ENCODE measurements at places on chromosomes 2 and 18.

GRCh38 chr2:70570041-70570661 lies 16.5 kb upstream of the TGFA start:
- DNase-seq = no peak

GRCh38 chr2:166173263-166173662 lies 45.4 kb upstream of the SCN1A start:
- DNase-seq = no peak

GRCh38 chr2:41920812-41921211 lies 127.0 kb upstream of the PKDCC start:
- DNase-seq = no peak

DNA sequence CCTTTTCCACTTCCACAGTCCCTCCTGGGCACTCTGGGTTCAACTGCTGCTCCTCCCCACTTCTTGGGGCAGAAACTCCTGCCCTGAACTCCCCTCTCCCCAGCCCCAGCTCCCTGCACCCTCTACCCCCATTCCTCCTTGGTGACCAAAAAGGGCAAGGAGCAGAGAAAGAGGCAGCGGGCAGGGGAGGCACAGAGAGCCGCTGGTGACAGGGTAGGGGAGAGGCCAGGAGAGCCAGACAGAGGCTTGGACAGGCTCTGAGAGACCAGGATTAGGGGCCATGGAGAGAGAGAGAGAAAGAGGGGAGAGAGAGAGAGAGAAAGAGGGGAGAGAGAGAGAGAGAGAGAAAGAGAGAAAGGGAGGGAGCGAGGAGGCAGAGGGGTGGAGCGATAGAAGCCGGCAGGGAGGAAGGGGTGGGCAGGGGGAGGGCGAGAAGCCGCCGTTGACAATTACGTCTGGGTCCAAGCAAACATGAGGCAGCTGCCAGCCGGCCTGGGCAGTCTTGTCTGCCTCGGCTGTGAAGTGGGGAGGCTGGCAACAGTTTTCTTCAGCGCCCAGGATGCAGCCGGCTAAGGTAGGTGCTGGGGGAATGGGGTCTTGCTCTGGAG lies at the start of gene KCNIP3:
Gene KCNIP3, plus strand, starts transcription at position 468 of the 608 bp plus-strand sequence. Its CDS starts 92 bp downstream, at position 560.
- DNase-seq = peak; percentile 60

GRCh38 chr18:59005262-59005661 lies 134.4 kb upstream of the SEC11C start:
- DNase-seq = no peak

- DNase-seq = no peak
These were observed 363.7 kb upstream of the CHAC2 start for GRCh38 chr2:53403792-53404413.

- DNase-seq = no peak
These were observed 82.7 kb downstream of the LAMA1 start for GRCh38 chr18:7034924-7035323.

DNA sequence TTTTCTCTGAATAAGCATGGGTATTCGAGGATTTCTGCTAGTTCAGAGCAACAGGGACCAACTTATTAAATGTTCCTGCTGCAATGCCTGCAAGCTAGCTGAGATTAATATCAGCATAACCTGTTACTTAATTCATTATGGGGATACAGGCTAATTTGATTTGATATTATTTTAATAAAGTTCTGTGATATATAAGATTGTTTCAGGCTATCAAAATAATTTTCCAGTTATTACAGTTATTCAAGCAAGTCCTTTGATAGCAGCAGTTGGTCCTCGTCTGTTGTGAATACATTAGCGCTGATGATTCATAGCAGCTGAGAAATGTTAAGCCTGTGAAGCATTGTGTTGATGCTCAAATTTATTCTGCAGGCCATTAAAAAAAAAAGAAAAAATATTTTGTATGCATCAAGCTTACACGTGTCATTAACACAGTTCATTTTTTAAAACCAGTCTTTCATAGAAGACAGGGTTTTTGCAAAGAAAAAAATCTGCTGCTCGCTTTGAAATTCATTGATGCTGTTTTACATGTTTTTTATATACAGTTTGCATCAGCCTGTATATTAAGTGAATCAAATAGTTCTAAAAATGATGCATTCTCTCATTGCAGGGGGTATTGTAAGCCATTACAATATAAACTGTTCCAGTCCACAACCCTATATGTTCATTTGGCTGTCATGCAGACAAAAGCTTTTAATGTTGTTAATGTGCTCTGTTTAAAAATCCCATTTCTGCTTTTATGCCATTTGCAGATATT lies 482.5 kb downstream of the BCL11A start:
- DNase-seq = no peak

DNA sequence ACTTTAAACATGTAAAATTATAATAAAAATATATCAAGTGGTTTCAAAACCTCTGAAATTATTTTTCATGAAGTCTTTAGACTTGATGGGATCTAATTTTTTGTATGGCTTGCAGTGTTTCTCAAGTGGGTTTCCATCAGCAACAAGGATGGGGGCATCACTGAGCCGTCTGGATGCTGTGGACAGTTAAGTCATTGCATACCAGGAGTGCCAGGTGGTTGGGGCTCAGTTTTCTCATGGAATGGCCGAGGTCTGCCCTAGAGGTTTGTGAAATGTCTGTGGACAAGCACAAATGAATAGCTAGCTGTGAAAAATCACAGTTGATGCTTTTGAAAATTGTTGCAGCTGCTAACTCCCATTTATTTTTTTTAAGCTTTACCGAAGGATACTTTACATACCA lies 1.7 kb downstream of the PRELID3A start:
- no peak for DNase-seq

DNA sequence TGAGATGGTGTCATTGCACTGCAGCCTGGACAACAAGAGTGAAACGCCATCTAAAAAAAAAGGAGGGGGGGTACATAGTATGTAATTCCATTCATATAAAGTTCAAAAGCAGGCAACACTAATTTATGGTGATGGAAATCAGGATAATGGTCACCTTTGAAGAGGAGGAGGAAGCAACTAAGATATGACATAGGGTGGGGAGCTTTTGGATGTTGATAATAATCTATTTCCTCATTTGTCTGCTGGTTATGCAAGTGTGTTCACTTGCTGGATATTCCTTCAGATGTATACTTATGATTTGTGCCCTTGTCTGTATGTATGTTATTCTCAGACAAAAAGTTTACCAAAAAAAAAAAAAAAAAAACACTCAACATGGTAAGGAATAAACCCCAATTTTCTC lies 28.6 kb upstream of the ATIC start:
- DNase-seq = no peak

GRCh38 chr2:187250137-187250536 lies 197.9 kb downstream of the CALCRL start:
- no peak for DNase-seq

- peak; percentile 33 for DNase-seq
These were observed 2.0 kb downstream of the CSRNP3 start for GRCh38 chr2:165471349-165471950.

GRCh38 chr18:79796531-79797405 lies 970 bp upstream of the KCNG2 start:
- DNase-seq = peak; percentile 52

GRCh38 chr2:74109551-74109950 lies 38.2 kb downstream of the BOLA3 start:
- DNase-seq = no peak

- no peak for DNase-seq
These were observed 159.6 kb upstream of the TPO start for GRCh38 chr2:1253629-1254028.

DNA sequence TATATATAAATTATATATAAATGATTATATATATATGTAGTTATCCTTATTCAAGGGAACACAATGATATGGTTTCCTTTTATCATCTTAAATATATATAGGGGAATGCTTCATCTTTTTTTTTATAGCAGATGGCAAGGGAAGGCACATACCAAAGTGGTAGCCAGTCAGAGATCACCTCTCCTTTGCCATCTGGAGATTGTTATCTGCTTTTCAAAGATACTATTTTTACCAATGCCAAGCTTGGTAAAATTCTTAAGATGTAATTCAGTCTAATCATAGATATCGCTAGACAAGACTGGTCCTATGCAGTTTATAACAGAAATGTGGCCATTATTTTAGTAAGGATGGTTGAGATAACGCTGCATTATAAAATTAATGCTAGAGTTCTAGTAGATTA lies 64.7 kb upstream of the DSEL start:
- DNase-seq = no peak
